ENCODE measurements at places on chromosomes 3 and 15. TPM values are rescaled to one million over a fixed set of nuclear protein-coding genes. Genes with fewer than 3 reads are reported as not detected.

The HESX1 gene
- 0.53 TPM for total RNA-seq

The TMEM266 gene
- 1.9 TPM for total RNA-seq

The ZNF80 gene
- total RNA-seq = 0.11 TPM

The ADIPOQ gene
- not detected for total RNA-seq

The TTC23 gene
- total RNA-seq = 16.0 TPM

The IL5RA gene
- not detected for total RNA-seq

The FOXB1 gene
- not detected for total RNA-seq

The LRTM1 gene
- total RNA-seq = not detected

The MUSTN1 gene
- total RNA-seq = 0.43 TPM

The MKRN2OS gene
- total RNA-seq = not detected

The CACNA2D3 gene
- not detected for total RNA-seq

The SHF gene
- total RNA-seq = 3.4 TPM

The CHDH gene
- total RNA-seq = 0.03 TPM

The NAALADL2 gene
- total RNA-seq = 1.7 TPM

The TAGLN3 gene
- not detected for total RNA-seq

The PCSK6 gene
- 11.1 TPM for total RNA-seq

The RASGRF1 gene
- total RNA-seq = 0.45 TPM

The EPHB1 gene
- not detected for total RNA-seq

The CCR2 gene
- total RNA-seq = not detected

The PLCB2 gene
- 3.2 TPM for total RNA-seq

The GOLGB1 gene
- total RNA-seq = 23.0 TPM

The TGFBR2 gene
- total RNA-seq = 21.8 TPM

The VWA5B2 gene
- total RNA-seq = not detected

The ZBED2 gene
- total RNA-seq = not detected

The HAUS2 gene
- total RNA-seq = 36.2 TPM
